ENCODE measurements at places on chromosomes 5 and 9.

- no peak for DNase-seq
Measured at GRCh38 chr5:140443-140829, 48.5 kb downstream of the PLEKHG4B start.

DNA sequence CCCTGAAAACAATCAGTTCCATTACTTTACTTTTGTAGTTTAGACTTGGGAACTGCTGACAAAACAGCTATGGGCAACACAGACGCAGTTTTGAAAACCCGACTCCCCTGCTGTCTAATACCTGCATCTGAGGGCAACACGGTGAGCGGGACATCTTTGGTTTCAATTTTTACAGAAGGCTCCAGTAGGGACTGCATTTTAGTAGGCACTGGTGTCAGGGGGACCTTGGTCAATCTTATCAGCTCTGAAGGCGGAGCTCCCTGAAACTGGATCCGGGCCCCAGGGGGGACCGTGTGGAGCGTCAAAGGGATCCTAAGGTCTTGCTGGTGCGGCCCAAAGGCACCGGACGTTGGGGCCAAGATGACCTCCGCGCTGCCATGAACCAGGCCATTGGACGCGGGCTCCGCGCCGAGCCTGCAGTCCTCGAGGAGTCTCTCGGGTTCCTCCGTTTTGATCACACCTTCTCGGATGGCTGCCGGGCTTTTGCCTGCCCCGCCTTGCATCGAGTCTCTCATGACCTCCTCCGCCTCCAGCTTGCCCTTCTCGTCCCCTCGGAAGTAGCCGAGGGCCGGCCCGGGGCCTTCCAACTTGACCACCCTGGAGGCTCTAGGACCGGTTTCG lies 1.1 kb downstream of the SOX30 start:
- DNase-seq: no peak

- DNase-seq: peak; percentile 79
Measured at GRCh38 chr5:37308793-37309192, 59.6 kb upstream of the CPLANE1 start.

- DNase-seq: no peak
Measured at GRCh38 chr5:71971862-71972261, 135.4 kb upstream of the MAP1B start.

DNA sequence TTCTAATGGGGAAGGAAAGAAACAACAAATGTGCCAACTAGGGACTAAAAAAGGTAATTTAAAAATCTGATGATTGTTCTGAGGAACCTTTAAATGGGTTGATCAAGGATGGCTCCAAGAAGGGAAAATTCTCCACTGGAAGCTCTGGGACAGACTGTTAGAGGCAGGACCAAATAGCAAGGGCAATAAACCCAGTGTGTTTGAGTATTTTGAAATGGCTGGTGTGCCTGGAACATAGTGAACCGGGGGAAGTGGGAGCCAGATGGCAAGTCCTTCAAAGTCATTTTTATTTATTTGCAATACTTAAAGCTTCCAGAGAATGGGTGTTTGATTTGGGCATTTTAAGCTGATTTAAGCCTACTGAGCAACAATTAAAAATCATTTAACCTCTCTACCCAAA lies 587.7 kb upstream of the MEF2C start:
- no peak for DNase-seq

DNA sequence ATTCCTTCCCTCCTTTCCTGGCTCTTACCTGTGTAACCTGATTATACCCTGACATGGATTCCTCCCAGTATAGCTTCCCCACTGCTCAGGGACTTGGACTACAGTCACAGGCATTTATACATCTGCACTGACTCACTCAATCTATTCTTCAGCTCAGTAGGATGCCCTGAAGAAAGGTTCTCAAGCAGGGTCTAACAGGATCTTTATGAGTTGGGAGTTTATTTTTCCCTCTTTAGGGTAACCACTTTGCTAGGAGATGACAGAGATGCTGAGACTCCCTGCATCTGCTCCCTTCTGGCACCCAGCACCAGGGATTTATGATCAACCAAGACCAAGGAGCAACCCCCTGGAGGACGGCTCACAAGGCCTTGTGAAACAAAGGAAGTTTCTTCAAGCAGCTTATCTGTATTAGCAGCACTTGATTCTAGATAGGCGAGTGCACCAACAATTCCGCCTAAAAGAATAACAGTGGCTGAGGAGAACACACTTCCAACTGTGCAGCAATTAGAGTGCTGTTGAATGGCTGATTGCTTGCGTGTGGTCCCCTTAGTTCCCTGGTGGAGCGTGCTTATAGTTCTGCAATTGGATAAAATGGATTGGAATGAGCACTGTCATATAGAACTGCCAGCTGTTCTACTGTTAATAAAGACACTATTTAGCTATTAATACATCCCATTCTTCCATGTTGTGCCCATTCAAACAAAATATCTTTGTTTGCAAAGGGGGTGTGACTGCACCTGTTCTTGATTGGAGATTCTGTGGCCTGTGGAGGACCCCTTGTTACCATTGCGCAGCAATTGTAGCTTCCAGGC lies 482.6 kb downstream of the ZNF608 start:
- DNase-seq: peak; percentile 42

GRCh38 chr9:69573651-69574050 lies 98.5 kb downstream of the APBA1 start:
- peak; percentile 67 for DNase-seq

GRCh38 chr9:95725045-95725444 lies 150.4 kb upstream of the ERCC6L2 start:
- DNase-seq: no peak
